ENCODE measurements at places on chromosomes 13 and 19. TPM values are rescaled to one million over a fixed set of nuclear protein-coding genes. Genes with fewer than 3 reads are reported as not detected.
A peak's percentile ranks its signal among the peaks of the same experiment; 100 is the strongest.

OPA3 gene
- 9.6 TPM for total RNA-seq

B3GNT3 gene
- total RNA-seq = not detected

PRX gene
- total RNA-seq = 10.2 TPM

ARRDC5 gene
- total RNA-seq = not detected

MEIOSIN gene
- not detected for total RNA-seq

C19orf67 gene
- 0.27 TPM for total RNA-seq

DNA sequence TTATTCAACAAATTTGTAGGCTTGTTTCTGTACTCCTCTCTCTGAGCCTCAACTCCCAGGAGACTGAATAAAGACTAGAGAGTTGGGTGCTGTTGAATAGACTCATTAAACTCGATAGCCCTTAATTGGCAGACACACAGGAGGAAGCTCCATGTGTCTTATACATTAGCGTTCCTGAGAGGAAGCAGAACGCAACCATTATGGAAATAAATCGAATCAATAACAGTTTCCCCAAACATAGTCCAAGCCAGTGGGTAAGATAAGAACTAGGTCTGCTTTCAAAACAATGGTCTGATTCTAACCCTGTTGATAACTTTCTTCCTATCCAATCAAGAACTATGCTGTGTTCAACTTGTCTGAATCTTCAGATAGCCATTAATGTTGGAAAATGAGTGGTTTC is 118.1 kb upstream of the FNDC3A start:
- DNase-seq = no peak

GRCh38 chr13:110354715-110355473 is 47.8 kb downstream of the COL4A2 start:
- DNase-seq = no peak

GRCh38 chr19:49775742-49776370 is 9.1 kb downstream of the AP2A1 start:
- no peak for DNase-seq

- no peak for DNase-seq
Measured at GRCh38 chr19:50501568-50502475, 9.2 kb downstream of the JOSD2 start.

DNA sequence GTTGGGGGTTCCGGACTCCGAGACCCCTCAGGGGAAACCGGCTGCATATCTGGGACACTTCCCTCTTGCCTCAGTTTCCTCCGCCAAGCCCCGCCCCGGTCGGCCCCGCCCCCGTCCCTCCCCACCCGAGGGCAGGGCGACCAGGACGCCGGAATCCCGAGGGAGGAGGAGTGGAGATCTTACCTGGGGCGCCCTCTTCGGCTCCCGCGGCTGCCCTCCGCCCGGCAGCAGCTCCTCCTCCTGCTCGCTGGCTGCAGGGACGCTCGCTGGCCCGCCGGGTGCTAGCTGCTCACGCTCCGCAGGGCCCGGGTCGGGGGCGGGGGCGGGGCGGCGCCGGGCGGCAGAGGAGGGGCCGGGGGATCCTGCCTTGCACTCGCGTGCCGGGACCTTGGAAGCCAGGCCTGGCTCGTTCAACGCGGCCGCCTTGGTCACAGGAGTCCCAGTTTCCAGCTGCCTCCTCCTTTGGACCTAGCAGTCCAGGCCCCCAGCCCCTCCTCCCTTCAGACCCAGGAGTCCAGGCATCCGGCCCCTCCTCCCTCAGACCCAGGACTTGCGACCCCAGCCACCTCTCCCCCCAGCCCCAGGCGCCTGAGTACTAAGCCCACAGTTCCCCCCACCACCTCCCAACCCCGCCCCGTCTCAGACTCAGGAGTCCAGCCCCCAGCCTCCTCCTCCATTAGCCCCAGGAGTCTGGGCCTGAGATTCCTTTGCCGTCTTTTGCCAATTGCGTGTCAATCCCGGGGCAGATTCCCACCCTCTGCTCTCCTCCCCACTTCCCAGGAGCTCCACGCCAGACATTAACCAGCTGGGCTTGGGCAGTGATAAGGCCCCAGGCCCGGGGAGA is at the start of gene NTF4:
NTF4 (minus strand) TSS at position 51 of the 844 bp plus-strand sequence. CDS start 2,821 bp downstream, outside the sequence.
- no peak for DNase-seq

- DNase-seq = no peak
Measured at GRCh38 chr13:98480915-98481877, 95.7 kb downstream of the STK24 start.

GRCh38 chr13:50452756-50453155 is 390.7 kb downstream of the DLEU7 start:
- peak; percentile 31 for DNase-seq

GRCh38 chr13:29760544-29760943 is 89.9 kb downstream of the UBL3 start:
- no peak for DNase-seq

DNA sequence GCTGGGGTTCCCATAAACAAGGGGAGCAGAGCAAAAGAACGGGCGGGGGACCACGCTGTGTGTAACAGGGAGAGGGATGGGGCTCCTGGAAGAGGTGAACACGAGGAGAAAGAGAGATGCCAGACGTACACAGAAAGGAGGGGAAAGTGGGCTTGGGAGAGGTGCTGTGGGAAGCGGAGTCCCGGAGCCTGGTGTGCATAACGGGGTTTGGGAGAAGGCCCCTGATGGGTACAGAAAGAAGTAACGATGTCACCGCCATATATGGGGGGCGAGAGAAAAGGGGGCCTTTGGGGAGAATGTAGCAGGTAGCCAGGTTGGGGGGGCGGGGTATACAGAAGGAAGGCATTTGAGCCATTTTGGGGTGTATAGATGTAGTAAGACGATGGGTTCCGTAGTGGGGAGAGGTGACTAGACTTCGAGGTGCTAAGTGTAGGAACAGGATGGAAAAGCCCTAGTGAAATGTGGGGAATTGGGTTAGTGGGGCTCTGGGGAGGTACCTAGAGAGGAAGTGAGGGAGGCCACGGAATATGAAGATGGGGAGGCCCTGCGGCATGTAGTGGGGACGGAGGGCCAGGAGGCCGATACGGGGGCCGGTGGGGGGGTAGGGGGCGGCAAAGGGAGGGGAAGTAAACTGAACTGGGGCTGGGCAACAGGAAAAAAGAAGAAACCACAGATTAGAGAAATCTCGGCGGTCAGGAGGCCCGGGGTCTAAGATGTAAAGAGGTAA is 787 bp downstream of the ZNF580 start:
- peak; percentile 39 for DNase-seq

- no peak for DNase-seq
Measured at GRCh38 chr13:98591721-98592361, 14.9 kb upstream of the STK24 start.
